ENCODE measurements at places on chromosomes 11 and 22. TPM values are rescaled to one million over a fixed set of nuclear protein-coding genes. Genes with fewer than 3 reads are reported as not detected.

The CCDC116 gene
- total RNA-seq = 0.78 TPM

The ZP1 gene
- not detected for total RNA-seq

The CASTOR1 gene
- 19.4 TPM for total RNA-seq

The FOSL1 gene
- total RNA-seq = 2.0 TPM

The OR8A1 gene
- not detected for total RNA-seq

The MS4A4A gene
- total RNA-seq = not detected

The CDC42BPG gene
- 2.2 TPM for total RNA-seq

The SMDT1 gene
- 120 TPM for total RNA-seq

The PPM1F gene
- 14.9 TPM for total RNA-seq

The ANO9 gene
- 107 TPM for total RNA-seq

The SPI1 gene
- total RNA-seq = not detected

The FAT3 gene
- total RNA-seq = not detected

The XRRA1 gene
- 7.3 TPM for total RNA-seq

The MS4A7 gene
- total RNA-seq = not detected

The OR56B1 gene
- total RNA-seq = 0.55 TPM

The PATL1 gene
- 43.4 TPM for total RNA-seq

The SLC25A45 gene
- 35.5 TPM for total RNA-seq

The DUSP18 gene
- 8.0 TPM for total RNA-seq

The RASL10A gene
- total RNA-seq = 1.5 TPM

The BTBD18 gene
- total RNA-seq = not detected

The TTLL8 gene
- total RNA-seq = not detected

The OR4D5 gene
- total RNA-seq = not detected

The CDC42EP1 gene
- total RNA-seq = 0.22 TPM

The DEPDC7 gene
- 0.43 TPM for total RNA-seq

The CNTN5 gene
- total RNA-seq = not detected

The PDE2A gene
- total RNA-seq = 0.76 TPM

The F2 gene
- total RNA-seq = not detected

The ARHGAP42 gene
- 0.12 TPM for total RNA-seq

The NPTXR gene
- total RNA-seq = 1.4 TPM

The ZNF202 gene
- total RNA-seq = 14.3 TPM

The NXPE1 gene
- not detected for total RNA-seq

The TREH gene
- total RNA-seq = not detected

The B4GAT1 gene
- 9.8 TPM for total RNA-seq

The CALCA gene
- total RNA-seq = not detected

The KDM4E gene
- total RNA-seq = not detected

The IGLL5 gene
- not detected for total RNA-seq

The MS4A6A gene
- not detected for total RNA-seq

Data from activated naive CD4-positive, alpha-beta T cell treated with anti-CD3 and anti-CD28 coated beads, Interleukin-2, amount 10 ng/mL, durations not matched to agents 5 hours and 36 hours (primary cell).